Right renal cortex interstitium (tissue), 3 donors: ENCODE measurements at places on chromosomes 1 and 21. TPM values are rescaled to one million over a fixed set of nuclear protein-coding genes. Genes with fewer than 3 reads are reported as not detected.
A peak's percentile ranks its signal among the peaks of the same experiment; 100 is the strongest.

Gene KANK4
- polyA plus RNA-seq = 23.7 TPM

DNA sequence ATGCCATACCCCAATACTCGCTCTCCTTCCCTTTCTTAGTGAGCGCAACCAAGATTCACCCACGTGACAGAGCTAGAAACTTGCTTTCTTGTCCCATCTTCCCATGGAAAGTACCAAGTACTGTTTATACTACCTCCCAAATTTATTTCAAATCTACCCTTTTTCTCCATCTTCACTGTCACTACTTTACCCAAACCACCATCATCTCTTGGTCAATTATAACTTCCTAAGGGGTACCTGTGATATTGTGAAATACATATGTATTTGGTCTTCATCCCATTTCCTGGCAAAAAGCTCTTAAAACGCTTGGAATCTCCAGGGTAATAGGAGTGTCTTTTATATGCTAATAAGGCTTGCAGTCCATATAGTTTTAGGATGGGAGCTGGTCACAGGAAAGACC is 8.2 kb downstream of the DRAM2 start:
- no peak for DNase-seq

- no peak for DNase-seq
Measured at GRCh38 chr21:28908351-28908750, 84.3 kb downstream of the LTN1 start.

GRCh38 chr1:108082001-108082400 is 117.0 kb upstream of the VAV3 start:
- DNase-seq = no peak

DNA sequence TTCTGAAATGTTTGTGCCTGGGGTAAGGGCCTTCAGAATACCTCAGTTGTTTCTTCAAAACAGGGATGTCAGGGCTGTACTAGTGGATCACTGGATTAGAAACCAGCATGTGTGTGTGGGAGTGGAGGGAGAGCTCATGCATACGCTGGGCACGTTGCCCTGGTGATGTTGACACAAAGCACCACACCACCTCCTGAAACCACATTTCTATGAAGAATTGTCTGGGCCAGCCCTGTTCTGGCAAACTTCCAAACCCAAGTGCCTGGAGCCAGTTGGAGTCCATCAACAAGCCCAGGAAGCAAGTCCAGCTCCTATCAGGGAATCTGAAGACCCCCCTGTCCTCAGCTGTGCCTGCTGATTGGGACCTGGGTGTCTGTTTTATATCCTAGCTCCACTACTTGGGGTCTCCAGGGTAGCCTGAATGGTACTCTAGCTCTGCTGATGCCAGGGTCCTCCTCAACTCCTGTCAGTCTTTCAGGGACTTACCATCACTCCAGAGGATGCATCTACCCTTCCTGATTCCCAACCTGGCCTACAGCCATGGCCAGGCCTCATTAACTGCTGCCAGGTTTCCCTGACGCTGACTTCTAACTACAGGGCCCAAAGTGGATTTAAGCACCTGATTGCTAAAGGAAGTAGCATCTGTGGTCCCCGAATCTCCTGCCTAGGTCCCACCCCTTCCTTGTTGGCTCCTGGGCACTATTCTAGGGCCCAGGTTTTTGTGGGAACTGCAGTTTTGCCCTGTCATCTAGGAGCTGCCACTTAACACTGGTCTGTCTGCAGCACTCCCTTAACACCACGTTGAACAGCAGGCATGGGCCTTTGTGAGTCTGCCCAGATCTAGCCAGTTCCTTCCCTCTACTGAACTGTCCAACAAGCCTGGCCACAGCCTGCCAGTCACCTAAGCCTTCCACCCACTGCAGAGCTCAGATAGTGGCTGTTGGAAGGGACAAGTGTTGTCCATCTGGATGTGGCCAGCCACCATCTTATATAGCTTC is 45.5 kb downstream of the LPAR3 start:
- DNase-seq = peak; percentile 40

Gene OR2L5
- not detected for polyA plus RNA-seq

Gene ZBTB18
- 24.1 TPM for polyA plus RNA-seq

- DNase-seq = no peak
Measured at GRCh38 chr1:186722711-186723309, 42.6 kb upstream of the PTGS2 start.

GRCh38 chr1:225480825-225481434 is 53.1 kb upstream of the LBR start:
- no peak for DNase-seq

Gene TESK2
- 7.8 TPM for polyA plus RNA-seq

Gene OLIG2
- polyA plus RNA-seq = not detected

Gene PTPRC
- 7.1 TPM for polyA plus RNA-seq

DNA sequence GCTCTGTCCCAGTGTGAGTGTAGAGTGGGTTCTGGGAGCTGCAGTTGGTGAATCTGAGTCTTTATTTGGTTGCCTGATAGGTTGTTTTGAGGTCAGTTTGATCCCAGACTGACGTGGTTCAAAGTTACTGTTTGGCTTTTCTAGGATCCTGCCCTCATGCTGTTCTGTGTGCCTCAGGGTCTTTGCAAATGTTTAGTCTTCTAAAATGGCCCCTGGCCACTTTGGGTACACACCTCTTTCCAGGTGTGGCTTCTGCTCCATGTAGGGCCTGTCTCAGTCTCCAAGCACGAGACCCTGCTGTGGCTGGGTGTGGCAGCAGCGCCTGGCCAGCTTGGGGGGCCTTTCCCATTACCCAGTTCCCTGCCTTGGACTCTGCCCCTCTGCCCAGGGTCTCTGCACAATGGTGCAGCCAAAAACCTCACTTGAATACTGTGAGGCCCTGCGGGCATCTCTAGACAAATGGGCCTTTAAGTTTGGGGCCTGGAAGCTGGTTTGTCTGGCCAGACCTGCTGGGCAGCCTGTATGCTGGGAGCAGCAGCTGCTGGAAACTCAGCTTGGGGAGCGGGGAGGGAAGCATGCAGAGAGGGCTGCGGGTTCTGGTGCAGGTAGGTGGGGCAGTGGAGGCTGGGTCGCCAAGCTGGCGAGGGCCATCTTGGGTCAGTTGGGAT is 5.6 kb downstream of the PTPRF start:
- DNase-seq = no peak

DNA sequence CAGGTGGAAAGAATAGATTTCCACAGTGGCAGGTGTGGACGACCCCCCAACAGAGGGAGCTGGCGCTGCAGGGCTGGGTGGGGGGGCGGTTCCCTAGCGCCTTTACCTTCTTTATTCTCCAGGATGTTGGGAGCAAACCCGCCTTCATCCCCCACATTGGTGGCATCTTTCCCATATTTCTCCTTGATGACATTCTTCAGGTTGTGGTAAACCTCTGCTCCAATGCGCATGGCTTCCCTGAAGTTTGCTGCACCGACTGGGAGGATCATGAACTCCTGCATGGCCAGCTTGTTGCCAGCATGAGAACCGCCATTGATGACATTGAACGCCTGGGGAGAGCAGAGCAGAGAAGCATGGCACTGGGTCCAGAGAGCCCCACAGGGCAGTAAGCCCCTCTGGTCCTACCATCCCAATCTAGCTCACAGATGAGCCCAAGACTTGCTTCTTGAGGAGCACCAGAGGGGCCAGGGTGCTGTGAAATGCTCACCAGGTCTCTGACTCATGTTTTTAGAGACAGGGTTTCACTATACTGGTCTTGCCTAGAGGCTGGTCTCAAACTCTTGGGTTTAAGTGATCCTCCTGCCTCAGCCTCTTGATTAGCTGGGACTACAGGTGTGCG is 12.2 kb downstream of the ENO1 start:
- DNase-seq = no peak

Gene HPCAL4
- 0.76 TPM for polyA plus RNA-seq

DNA sequence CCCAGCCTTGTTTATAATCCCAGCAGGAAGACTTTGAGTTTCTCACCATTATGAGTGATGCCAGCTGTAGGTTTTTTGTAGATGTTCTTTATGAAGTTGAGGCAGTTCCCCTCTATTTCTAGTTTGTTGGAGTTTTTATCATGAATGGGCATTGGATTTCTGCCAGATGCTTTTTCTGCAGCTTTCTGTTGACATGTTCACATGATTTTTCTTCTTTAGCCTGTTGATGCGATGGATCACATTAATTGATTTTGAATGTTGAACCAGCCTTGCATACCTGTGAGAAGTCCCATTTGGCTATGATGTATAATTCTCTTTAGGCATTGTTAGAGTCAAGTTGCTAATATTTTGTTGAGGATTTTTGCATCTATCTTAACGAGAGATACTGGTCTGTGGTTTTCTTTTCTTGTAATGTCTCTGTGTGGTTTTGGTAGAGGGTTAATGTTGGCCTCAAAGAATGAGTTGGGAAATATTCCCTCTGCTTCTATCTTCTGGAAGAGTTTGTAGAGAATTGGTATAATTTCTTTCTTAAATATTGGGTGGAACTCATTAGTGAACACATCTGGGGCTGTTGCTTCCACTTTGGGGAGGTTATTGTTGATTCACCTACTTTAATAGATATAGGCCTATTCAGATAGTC is 33.2 kb downstream of the ZBTB40 start:
- DNase-seq = no peak

Gene BCL2L15
- polyA plus RNA-seq = 1.1 TPM

Gene ATP6V1G3
- 9.8 TPM for polyA plus RNA-seq

- DNase-seq = peak; percentile 87
Measured at GRCh38 chr1:18945401-18945849, 11.1 kb downstream of the IFFO2 start.

DNA sequence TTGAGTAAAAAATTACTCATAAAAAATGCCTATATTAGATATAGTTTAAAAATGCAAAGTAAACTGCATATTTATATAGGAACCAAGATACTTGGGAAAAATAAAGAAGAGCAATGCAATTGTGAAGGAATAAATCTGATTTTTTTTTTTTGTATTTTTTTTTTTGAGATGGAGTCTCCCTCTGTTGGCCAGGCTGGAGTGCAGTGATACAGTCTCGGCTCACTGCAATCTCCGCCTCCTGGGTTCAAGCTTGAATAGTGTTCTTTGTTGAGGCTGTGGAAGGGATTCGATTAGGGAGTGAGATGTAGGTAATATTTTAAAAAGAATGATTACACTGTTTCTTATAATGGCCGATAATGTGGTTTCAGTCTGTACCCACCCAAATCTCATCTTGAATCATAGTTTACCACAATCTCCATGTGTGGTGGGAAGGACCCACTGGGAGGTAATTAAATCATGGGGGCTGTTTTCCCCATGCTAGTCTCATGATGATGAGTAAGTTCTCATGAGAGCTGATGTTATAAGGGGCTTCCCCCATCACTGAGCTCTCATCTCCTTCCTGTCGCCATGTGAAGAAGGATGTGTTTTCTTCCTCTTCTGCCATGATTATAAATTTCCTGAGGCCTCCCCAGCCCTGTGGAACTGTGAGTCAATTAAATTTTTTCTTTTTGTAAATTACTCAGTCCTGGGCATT is 1765.9 kb downstream of the PLA2G4A start:
- no peak for DNase-seq

DNA sequence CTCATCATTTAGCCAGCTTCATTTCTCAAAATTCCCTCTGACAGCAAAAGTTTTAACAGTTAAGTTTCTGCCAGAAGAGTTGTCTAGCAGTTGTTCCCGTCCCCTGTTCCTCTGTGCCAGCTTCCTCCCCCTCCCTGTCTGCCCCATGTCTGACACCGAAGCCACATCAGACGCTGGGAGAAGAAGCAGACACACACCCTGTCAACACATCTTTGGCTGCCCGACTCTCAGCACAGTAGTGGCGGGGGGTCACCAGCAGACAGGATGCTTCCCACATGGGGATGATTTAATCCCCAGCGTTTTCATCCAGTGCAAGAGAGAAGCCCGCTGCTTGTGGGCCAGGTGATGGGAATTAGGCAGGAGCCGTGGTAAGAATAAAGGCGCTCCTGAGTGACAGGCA is 379.4 kb upstream of the RUNX1 start:
- DNase-seq = no peak

GRCh38 chr21:37575580-37575979 is 209.0 kb downstream of the DYRK1A start:
- no peak for DNase-seq

DNA sequence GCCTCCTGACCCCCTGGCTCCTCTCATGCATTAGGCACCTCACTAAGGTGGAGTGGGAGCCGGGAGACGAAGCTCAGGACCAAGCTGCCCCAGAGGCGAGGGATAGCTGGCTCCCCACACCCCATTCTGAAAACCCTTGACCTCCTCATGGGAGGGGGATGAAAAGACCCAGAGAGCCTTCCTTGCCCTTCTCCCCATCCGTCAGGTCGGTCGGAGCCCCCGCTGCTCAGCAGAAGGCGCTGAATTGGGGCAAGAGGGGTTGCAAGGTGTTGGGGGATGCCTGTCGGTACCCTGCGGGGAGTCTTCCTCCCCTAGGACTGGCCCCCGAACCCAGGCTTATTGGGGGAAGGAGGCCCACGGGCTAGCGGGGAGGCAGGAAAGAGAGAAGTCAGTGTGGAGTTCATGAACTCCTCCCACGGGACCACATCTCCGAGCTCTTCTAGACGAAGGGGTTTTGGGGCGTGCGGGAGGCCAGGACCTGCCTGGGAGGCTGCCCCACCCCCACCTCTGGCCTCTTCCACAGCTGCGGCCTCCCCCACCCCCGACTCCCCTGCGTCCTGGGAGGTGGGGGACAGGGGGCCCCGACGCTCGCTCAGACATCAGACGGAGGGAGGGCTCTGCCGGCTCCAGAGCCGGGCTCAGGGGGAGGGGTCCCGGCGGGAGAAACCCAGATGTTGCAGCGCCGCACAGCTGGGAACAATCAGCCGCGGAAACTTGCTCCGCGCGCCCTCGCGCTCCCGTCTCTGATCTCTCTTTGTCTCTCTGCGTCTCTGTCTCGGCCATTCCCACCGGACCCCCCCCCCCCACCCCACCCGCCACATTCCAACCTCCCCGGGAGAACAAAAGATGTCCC is 719 bp downstream of the MFAP2 start:
- DNase-seq = no peak

DNA sequence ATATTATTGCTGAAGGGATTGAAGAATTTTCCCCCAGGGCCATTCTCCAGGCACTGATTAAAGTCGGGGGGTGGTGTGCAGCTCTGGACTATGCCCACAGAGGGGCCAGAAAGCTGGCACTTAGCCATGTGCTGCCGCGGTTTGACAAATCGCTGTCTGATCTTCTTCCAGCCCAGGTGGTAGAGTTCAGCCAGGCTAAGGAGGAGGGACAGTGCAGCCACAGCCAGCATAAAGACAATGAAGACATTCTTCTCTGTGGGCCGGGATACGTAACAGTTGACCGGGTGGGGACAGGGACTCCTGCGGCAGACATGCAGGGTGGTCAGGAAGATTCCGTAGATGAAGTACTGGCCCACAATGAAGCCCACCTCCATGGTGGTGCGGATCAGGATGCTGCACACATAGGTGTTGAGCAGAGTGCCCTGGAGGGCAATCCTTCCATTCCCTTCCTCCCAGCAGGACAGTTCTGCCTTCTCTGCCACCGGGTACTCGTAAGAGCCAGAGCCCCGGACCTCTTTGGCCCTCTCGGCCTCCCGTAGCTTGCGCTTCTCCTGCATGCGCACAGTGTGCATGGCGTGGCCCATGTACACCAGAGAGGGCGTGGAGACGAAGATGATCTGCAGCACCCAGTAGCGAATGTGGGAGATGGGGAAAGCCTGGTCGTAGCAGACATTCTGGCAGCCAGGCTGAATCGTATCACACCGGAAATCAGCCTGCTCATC is 1.9 kb downstream of the GJA5 start:
- DNase-seq = no peak

GRCh38 chr1:150813028-150813707 is 5.1 kb upstream of the CTSK start:
- no peak for DNase-seq
